ENCODE measurements at places on chromosomes 2 and 18.

GRCh38 chr18:55381277-55381676, 206.7 kb downstream of the TCF4 start:
- no peak for DNase-seq

GRCh38 chr2:239179851-239180371, 220.9 kb downstream of the HDAC4 start:
- DNase-seq, result no peak

- DNase-seq, result no peak
Measured at GRCh38 chr2:180571559-180571958, 408.8 kb upstream of the UBE2E3 start.

- no peak for DNase-seq
Measured at GRCh38 chr18:21777814-21778213, 37.2 kb downstream of the MIB1 start.

DNA sequence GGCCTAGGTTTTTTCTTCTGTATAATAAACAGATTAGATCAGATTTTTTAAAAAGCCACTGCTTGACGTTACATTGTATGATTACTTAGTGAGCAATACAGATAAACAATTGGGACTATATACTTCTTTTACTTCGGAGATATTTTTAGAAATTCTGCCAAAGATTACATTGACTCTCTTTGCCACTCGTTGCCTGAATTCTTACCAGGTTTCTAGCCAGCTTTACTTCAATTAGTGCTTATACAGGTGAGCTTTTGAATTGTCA, 156.6 kb downstream of the HAUS1 start:
- no peak for DNase-seq
